ENCODE measurements at places on chromosomes 3 and 15.

GRCh38 chr15:62378772-62379498 is 213.8 kb upstream of the C2CD4B start:
- no peak for DNase-seq

DNA sequence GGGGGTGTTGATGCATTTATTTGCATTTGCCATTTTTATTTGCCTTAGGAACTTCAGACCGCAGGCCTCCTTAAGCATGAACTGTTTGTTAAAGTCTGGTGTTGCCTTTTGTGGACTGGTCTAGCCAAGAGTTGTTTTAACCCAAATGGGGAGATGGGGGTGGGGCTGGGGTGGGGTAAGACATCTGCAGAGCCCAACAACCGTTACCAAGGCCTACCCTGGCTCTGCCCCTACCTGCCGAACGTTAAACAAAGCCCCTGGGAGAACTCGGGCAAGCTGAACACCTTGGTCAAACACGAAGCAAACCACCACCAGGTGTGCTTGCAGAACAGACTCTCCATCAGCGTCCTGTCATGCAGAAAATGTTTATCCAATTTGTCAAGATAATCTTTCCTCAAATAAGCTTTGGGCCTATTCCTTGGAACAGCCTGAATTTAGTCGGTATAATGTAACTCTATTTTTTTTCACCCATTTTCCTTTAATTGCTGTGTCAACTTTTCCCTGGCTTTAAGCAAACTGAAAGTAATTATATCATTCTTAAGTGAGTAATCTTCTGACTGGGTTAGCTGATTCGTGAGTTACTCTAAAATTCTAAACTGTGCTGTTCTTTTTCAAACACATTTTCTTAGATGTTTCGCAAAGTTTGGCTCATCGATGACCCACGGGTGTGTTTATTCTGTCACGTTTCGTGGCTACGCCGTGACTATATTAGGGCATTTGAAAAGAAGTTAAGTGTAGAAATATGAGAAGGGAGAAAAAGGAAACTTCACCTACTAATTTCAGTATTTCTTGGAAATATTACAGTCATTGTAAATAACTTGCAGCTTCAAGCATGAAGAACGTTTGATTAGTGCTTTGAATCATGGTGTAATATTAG is 127.6 kb downstream of the SOX2 start:
- DNase-seq = no peak

DNA sequence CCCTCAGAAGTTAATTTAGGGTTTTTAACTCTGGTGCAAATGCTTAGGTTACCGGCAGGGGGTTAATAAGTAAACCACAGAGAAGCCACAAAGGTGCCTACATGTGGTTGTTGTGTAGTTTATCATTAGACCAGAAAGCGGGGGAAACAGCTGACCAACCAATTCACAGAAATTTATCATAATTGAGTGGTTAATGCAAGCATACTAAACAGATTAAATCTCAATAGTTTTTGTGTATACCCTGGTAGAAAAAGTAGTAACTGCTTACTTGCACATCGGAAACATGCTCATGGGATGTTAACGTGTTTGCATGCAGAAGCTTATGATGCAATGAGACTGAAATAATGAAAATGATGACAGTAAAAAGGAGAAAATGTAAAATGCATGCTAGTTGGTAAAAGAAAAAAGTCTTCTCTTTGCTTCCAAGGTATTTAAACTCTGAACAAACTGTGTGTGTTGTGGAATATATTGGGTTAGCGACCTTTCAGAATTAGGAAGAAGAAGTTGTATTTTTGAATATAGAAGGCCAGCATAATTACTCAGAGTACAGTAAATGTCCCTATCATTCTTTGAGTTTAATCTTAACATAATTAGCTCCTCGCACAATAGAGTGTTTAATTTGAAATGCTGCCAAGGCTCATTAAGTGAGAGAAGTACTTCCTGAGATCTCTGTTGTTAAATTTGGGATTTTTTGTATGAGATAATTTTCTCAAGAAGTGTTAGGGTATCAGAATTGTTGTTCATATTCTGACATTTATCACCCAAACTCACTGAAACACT is 316.2 kb downstream of the PTPRG start:
- DNase-seq = no peak

- no peak for DNase-seq
Observed at GRCh38 chr3:54573858-54574257, 354.0 kb downstream of the LRTM1 start.

DNA sequence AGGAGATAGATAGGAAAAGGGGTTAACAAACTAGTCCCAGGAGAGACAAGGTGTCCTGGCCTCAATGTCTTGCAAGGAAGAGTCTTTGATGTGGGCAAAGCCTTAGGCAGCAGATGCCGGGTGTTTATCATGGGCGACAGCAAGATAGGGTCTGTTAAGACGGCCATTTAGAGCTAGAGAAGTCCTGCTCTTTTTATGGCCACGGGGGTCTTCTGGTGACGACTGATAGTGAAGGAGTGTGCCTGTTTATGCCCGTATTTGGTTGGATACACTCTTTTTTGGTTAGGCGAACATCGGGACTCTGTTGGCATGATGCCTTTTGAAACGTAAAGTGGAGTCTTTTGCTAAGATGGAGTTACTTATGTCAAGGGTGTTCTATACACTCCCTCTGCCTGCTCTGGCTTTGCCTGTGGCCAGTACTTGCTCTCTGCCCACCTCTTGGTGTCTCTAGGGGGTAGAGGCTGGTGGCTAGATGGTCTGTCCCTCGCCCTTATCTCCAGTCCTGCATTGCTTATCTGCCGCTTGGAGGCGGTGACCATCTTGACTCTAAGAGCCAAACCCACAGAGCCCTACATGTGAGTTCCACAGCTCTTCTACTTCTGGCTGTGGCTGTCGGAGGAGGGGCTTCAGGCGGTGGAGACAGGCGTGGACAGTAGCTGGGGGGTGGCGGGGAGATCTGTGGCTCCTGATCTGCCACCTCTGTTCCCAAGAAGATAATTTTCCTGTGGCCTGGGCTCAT is 55.8 kb upstream of the ZBTB38 start:
- DNase-seq = no peak

- no peak for DNase-seq
Observed at GRCh38 chr15:27672537-27672936, 426.6 kb downstream of the OCA2 start.

- DNase-seq = no peak
Observed at GRCh38 chr15:78155355-78155939, 6.3 kb downstream of the IDH3A start.

GRCh38 chr3:57910990-57911389 is 97.2 kb upstream of the FLNB start:
- no peak for DNase-seq

- no peak for DNase-seq
Observed at GRCh38 chr3:97464035-97464434, 300.5 kb upstream of the ARL6 start.

DNA sequence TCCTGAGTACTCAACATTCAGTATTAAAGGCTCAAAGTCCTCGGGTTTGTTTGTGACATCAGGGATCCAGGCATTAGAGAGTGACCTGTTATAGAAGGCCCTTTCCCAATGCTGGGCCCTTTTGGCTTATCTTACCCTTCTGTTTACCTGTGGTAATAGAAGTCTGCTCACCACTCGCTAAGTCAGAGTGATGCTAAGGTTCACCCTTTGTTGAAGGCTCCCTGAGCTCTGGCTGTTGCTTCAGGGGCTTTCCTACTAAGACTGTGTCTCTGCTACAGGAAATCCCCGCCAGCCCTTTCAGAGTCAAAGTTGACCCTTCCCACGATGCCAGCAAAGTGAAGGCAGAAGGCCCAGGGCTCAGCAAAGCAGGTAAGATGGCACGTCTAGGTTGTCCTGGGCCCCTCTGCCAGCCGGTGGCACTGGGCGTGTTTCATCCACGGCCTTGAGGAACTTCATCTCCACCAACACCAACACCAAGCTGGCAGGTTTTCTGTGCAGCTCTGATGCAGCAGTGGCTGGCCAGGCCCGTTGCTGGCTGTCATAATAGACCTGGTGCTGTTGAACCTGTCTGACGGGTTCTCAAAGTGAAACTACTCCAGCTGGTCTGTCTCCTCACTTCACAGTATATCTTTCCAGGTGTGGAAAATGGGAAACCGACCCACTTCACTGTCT is 99.1 kb downstream of the DNASE1L3 start:
- DNase-seq = no peak

GRCh38 chr3:112138219-112138969 is 5.3 kb upstream of the GCSAM start:
- no peak for DNase-seq

DNA sequence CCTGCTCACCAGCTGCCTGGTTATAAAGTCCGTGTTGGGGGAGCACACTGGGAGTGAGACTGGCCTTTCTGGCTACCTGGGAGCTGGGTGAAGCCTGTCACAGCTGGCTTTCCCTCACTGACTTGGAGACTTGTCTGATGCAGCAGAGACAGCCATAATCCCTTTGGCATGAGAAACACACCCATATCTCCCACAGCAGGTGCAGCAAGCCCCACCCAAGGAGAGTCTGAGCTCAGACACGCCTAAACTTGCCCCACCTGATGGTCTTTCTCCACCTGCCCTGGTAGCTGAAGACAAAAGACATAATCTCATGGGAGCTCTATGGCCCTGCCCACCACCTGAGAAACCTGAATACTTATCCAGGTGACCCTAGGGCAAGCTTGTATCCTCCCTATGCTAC is 54.8 kb downstream of the NMD3 start:
- no peak for DNase-seq

GRCh38 chr15:91751611-91752010 is 101.9 kb upstream of the SLCO3A1 start:
- no peak for DNase-seq

GRCh38 chr3:69104586-69104985 is 17.8 kb downstream of the LMOD3 start:
- DNase-seq = no peak

DNA sequence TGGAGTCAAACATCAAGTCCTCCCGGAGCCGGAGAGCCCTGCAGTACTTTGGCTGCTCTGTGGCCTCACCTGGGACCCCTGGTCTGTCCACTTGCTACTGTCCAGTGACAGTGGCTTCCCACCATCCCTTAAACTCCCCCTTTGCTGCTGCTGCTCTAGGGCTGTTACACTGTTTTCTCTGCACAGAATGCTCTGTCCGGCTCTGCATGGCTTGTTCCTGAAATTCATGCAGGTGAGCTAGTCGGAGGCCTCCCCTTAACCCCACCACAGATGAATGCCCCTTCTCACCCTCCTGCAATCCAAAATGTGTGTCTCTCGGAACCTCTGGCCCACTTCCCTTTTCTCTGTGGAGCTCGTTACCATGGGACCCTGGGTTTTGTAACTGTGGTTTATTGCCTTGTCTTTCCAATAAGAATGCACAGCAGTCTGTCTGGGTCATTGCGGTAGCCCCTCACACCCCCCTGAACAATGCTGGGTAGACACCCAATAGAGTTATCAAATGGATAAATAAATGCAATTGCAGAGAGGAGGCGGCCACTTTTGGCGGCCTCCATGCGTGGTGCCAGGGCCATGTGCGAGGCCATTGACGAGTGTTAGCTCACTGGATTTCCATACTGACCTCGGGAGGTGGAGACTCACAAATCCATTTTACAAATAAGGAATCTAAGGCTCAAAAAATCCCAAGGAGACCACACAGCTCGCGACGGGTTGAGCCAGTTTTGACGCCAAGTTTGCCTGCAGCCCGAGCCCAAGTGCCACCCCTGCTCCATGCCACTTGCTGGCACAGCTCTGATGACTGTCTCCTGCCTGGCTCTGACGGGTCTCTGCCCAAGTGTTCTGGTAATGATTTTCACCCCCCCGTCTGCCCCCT is 48.5 kb downstream of the RGMA start:
- DNase-seq = no peak

DNA sequence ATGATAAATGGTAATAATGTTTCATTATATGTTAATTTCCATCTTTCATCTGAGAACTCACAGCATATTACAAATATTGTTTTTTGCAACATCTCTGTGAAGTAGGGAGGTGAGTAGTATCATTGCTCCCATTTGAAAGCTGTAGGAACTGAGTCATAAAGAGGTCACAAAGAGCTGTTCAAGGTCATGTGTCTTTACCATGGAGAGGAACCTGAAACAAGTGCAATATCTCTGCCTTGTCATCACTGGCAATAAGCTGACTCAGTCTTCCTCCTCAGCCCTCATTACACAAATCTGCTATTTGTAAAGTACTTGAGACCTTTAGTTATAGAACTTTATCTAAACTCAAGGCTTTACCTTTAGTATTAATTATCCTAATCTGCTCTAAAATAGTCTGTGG is 4.4 kb upstream of the ATP13A4 start:
- DNase-seq = no peak

GRCh38 chr3:152385761-152386160 is 117.0 kb downstream of the MBNL1 start:
- no peak for DNase-seq

DNA sequence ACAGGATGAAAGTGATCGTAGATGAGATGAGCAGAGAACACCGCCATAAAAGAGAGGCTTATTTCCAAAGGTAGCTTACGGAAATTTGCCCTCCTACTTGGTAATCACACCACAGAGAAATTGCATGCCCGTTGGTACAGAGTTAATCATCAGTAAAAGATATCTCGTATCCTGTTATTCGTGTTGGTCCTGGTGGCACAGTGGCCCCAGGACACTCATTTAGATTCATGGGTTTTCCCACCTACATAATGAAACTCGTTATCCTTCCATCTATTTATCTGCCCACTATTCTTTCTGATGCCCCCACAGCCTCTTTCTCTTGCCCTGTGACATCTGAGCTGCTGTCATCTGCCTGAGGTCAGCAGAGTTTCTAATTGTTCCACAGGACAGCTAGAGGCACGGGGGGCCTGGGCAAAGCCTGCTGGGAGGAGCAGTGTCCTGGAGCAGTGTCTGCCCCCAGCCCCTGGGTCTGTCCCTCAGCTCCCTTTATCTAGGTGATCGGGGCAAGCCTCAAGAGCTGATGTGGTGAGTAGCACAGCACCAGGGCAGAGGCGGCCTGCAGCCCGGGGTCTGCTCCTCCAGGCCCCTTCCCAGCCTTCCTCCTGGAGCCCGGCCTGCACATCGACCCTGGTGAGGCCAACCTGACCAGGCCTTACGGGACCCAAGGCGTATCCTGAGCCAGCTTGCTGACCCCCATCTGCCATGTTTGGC is 42.2 kb downstream of the PXYLP1 start:
- DNase-seq = no peak

- DNase-seq = no peak
Observed at GRCh38 chr15:55899537-55899936, 93.9 kb downstream of the NEDD4 start.

DNA sequence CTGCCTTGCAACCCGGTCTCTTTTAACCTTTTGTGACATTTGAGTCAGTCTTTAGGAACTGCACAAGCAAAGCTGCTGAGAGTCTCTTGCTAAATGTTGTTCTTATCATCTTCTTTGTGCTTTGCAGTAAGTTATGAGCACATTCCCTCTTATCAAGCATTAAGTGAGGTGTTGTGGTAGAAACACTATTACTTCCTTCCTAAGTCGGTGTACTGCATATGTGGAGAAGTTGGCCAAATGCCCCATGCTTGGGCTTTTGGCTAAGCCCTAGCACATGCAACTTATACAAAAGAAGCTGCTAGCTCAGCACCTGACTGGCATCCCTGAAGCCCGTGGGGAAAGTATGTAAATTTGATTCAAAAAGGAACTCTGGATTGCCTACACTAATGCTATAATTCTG is 136.5 kb upstream of the RBMS3 start:
- DNase-seq = no peak

- DNase-seq = no peak
Observed at GRCh38 chr3:11146773-11147660, 7.3 kb upstream of the HRH1 start.

- DNase-seq = no peak
Observed at GRCh38 chr15:97815835-97816234, 144.7 kb upstream of the ARRDC4 start.

All from effector memory CD8-positive, alpha-beta T cell (primary cell).